Activated CD8-positive, alpha-beta memory T cell treated with anti-CD3 and anti-CD28 coated beads for 1 hour (primary cell): ENCODE measurements at places on chromosomes 3 and 15.

- no peak for DNase-seq
Observed at GRCh38 chr3:42442640-42443039, 32.2 kb upstream of the LYZL4 start.

DNA sequence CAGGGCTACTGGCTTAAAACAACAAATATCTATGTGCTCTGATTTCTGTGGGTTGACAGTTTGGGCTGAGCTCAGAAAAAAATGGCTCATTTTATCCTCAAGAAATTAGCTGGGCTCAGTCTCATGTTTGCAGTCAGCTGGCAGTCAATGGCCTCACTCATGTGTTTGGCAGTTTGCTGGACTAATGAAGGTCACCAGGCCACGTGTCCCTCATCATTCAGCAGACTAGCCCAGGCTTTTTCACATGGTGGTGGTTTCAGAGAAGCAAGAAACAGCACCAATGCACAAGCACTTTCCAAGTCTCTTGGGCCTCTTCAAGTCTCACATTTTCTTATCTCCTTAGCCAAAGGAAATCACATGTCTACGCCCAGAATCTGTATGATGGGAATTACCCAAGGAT, 478.3 kb upstream of the PPP2R3A start:
- DNase-seq = no peak

DNA sequence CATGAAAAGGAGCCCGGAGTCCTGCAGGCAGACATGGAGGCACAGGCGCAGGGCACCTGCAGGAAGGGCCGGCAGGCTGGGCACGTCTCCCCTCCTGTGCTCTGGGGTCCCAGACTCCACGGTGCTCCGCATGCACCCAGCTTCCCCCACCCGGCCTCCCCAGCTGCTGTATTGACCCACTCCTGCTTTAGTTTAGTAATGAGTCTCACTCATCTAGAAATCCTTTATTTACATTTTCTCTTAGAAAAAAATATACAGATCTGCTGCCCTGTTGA, 8.5 kb downstream of the MESP2 start:
- DNase-seq = no peak

DNA sequence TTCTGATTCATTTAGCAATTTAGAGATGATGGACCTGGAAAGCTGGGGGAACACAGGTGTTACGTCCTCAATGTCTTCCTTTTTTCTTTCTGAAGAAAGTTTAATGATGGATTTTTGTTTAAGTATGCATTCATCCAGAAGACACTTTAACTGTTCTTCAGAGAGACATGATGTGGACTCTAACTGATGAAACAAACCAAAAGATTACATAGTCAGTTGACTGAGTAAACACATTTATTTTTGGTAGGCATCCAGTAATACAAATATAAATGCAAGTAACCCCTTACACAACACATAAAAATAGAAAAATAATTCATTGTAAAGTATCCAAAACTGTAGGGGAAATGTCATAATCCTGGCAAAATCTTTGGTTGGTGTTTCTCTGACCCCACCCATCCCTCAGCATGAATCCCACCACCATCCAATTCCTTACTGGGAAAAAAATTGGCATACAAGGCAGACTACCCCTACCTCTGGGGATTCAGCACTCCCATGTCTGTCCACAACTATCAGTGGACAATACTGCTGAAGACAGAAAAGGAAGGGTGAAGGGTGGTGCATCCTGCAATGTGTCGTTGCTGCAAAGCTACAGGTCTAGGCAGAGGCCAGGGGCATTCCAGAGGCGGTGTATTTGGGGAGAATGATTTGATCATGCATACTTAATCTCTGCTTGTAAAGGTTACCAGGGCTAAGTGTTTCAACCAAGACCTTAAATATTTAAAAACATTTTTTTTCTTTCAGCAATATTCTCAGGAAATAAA, 37.4 kb downstream of the THBS1 start:
- DNase-seq = no peak

DNA sequence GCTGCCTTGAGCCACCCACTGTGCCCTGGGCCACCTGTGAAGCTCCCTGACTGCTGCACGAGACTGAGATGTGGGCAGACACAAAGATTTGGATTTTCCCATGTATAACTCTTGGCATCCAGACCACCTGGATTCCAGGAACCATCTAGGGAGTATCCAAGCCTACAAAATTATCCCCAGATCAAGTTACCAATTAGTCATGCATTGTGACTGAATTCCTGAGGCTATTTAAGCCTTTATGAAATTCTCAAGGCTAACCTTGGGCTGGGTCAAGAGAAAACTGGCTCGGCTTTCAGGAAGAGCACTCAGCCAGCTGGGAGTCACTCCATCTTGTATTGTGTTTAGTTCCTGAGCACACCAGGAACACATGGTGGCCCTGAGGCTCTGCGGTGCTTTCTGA, 13.3 kb upstream of the ATP13A5 start:
- no peak for DNase-seq

DNA sequence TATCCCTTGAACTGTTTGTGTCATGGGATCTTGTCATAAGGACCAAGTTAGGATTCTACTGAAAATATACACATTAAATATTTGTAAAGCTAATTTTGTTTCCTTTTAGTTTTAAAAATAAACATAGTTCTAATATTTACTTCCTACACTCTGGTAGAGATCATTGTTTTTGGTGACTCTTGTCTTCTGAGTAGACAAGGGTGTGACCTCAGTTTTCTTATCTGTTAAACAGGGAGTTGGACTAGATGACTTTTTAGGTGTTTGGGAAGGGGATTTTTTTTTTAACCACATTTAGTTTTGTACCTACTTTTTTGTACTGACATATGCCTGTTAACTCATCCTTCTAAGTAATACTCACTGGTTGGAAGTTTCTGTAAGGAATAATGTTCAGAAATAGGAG, 30.8 kb downstream of the PLS1 start:
- no peak for DNase-seq

- no peak for DNase-seq
Observed at GRCh38 chr15:27179789-27180188, 208.8 kb downstream of the GABRG3 start.

DNA sequence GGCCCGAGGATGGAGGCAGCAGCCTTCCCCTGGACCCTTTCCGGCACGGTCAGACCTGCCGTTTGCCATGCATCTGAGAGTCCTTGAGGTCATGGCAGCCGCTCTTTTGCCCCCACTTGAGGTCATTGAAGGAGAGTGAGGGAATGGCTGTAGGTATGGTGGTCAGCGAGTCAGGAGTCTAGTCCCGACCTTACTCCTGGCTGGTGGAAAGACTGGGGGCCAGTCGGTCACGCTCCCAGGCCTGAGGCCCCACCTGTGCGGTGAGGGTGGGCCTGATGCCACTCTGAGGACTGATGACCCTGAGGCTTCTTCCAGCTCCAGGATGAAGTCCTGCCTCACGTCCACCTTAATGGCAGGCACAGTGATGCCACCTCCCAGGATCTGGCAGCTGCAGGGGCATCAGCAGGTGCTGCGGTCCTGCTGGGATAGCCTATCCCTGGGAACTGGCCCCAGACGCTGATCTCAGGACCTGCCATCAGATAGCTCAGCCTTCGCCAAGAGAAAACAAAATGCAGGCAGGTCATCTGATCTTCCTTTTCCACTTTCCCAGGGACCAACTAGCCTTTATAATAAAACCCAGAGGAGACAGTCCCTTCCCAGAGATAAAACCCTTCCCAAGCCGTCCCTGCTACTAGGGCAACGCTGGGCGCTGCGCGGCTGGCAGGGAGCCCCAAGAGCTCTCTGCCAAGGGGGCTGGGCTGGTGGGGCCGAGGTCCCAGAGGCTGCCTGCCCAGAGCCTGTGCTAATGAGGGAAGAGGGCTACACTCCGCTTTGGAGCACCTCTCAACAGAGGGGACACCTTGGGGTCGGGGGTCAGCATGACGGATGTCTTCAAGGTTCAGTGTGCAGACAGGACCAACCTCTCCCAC, 42.2 kb downstream of the TM2D3 start:
- no peak for DNase-seq

DNA sequence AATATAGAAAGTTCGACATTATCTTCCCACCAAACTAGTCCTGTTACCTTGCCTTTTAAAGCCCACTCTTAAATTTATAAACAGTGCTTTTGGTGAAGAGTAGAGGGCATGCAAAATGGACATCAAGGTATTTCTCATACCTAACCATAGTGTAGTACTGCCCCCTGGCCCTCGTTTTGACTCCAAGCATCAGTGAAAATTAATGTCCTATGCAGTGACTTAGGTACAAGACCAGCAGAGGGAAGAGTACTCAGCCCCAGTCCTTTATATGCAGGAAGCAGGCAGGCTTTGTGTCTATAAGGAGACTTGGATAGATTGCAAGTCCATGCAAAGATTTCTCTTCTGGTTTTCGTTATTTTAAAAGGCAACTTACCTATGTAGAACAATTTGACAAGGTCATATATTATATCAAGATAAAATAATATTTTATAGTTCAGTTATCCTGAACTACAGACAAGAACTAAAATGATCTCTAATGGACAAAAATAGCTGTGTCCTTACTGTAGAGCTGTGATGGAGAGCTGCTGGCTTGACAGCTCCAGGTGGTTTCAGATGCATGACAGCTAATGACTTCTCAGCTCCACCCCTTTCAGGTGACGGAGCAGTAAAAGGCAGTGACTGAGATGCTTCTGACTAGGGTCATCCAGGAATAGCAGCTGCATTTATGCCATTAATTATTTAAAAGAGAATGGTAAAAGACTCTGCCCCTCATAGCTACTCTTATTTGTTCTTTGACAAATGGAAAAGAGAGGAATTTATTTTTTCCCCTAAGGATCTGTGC, 646.1 kb downstream of the SQOR start:
- DNase-seq = no peak

GRCh38 chr15:43408789-43409188, 37.9 kb downstream of the TUBGCP4 start:
- no peak for DNase-seq

GRCh38 chr15:101652786-101653430, 727 bp upstream of the TM2D3 start:
- DNase-seq = no peak

GRCh38 chr15:39191871-39192291, 389.0 kb upstream of the THBS1 start:
- DNase-seq = no peak

DNA sequence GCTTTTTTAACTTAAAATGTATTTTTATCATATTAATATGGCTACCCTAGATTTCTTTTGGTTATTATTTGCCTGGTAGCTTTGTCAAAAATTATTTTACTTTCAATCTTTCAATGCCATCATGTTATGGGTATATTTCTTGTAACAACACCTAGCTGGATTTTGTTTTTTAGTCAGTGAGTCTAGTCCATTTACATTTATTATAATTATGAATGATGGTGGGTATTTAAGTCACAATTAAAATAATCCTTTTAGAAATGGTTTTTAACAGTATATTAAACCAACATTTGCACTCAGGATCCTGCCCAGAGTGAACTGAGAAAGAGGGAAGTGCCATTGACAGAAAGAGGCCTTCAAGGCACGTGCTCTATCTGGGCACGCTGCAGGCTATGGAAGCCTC, 39.8 kb upstream of the NUDT16 start:
- no peak for DNase-seq

DNA sequence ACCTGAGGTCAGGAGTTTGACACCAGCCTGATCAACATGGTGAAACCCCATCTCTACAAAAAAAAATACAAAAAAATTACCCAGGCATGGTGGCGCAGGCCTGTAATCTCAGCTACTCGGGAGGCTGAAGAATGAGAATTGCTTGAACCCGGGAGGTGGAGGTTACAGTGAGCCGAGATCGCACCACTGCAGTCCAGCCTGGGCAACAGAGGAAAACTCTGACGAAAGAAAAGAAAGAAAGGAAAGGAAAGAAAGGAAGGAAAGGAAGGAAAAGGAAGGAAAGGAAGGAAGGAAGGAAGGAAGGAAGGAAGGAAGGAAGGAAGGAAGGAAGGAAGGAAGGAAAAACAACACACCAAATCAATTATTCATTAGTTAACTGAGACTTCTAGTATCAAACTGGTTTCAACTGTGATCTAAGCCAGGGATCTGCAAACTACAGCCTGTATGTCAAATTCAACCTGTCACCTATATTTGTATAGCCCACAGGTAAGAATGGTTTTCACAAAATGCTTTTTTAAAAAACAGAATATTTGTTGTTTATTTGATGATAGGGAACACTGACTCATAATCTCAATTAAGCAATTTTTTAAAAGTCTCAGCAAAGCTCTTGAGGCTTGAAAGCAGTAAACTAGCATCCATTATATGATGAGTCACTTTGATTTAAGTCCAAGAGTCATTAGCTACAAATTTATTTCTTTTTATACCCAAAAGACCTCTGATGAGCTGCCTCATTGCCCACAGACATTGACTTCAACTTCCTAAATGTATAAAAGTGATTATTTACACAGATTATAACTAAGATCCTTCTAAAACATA, 127.6 kb downstream of the TBL1XR1 start:
- DNase-seq = no peak

DNA sequence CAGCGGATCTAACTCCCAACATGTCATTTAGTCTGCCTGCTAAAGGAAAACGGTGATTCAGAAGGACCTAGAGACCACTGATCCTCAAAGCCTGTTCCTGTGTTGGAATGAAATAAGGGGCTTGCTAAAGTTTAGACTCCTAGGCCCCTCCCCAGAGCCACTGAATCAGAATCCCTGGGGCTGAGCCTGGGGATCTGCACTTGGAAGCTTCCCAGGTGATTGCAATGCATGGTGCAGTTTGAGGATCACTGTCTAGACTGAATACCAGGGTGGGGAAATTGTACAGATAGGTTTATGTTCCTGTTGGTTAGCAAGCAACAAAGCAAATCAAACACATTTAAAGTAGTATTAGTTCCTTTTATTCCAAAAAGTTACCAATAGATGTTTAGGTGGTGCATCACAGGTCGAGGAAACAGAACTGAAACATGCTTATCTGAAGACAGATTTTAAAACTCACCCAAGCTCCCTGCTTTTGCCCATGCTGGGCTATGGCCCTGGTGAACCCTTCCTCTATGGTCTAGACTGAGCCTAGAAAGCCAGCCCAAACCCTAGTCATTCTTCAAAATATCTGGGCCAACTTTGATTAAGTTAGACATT, 29.6 kb upstream of the SPTBN5 start:
- DNase-seq = no peak

DNA sequence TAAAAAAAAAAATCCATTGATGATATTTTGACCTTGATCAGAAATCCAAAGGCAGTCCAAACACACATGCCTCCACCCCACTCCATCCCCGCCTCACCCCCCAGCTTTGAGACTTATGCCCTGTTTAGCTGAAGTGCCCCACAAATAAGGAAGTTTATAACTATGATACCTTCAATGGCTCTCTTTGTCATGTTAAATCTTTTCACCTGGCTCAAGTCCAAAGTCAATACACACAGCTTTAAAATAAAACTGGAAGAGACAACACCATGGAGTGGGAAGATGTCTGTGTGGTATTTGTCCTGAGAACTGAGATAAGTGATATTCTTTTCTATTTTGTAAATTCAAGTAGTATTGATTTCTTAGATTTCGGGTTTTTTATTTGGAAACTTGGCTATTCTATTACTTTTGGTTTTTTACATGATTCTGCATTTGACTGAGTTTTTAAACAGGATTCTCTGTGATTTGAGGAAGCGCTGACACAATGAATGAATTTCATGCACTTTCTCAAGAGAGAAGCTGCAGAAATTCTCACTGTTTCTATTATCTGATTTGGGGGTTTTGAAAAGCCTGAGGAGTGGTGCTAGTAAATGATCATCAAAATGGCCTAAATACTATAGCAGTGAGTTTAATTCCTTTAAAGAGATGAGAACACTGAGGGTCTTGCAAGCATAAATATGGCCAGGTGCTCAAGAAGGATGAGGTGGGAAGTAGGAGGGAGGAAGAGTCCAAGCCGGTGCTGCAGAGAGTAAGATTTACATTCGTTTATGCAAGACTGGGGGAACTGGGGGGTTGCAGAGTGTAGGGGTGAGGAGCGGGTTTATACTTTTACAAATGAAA, 5.2 kb downstream of the FOXB1 start:
- no peak for DNase-seq

- no peak for DNase-seq
Observed at GRCh38 chr15:60957111-60957510, 272.0 kb downstream of the RORA start.

GRCh38 chr3:170632780-170633179, 46.9 kb upstream of the SLC7A14 start:
- no peak for DNase-seq
